Activated naive CD8-positive, alpha-beta T cell treated with anti-CD3 and anti-CD28 coated beads, Interleukin-2, amount 50 U/mL, for 24 hours (primary cell): ENCODE measurements at places on chromosomes 4 and X.
A peak's percentile ranks its signal among the peaks of the same experiment; 100 is the strongest.

GRCh38 chr4:165016971-165017370, 14.8 kb upstream of the TRIM60 start:
- no peak for DNase-seq

GRCh38 chrX:47613082-47613481, 6.6 kb downstream of the SYN1 start:
- DNase-seq, result no peak

GRCh38 chrX:112067601-112068000, 15.0 kb downstream of the TRPC5 start:
- DNase-seq, result no peak

DNA sequence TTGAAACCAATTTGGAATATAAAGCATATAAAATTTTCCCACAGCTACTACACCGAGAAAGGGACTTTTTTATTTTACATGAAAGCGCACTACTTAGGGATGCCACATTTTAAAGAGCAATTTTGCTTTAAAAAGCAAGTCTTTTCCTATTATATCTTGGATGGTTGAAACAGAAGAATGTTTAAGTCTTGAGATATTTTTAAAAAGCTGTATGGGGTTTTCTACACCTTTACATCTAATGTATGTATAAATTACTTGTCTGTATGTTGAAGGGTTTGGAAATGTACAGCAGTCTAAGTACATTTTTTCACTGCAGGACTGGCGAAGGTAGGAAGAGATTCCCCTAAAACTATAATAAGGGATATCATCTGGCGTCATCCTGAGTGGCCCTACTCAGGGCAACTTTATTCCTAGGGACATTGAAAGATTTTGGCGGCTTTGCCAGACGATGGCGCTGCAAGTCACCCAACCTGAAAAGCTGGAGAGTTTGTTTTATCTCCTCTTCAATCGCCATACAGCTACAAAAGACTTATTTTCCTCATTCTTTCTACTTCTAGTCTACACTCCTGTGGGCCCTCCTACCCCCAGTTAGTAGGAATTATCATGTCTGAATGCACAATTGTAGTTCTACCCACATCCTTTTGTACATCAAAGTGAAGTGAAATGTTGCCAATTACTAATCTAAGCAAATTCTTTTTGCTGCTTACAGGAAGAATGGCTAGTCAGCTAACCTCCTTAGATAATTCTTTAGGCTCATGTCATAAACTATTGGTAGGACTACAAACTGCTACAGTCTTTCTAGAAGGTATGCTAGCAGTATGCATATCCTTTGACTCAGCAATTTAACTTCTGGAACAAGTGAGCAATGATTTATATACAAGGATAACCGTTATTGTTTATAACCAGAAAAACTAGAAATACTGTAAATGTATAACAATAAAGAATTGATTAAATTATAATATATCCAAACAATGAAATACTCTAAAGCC, 782 bp upstream of the NEK1 start:
- peak; percentile 73 for DNase-seq

GRCh38 chrX:40471965-40472648, 108.7 kb upstream of the ATP6AP2 start:
- DNase-seq, result peak; percentile 14

DNA sequence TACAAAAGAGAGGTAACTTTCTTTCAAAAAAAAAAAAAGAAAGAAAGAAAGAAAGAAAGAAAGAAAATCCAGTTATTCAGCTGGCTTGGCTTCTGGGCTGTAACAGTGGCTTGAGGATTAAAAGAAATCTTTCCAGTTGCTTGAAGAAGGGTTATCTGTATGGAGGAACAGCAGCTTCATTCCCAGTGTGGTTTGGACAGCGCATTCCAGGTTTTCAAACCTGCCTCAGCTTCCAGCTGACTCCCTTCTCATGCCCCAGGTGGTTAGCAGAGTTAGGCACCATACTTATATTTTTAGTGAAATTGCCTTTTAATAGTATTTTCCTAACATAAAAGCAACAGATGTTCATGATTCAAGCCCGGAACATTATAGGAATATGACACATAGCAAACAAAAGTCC, 48.6 kb downstream of the TMEM164 start:
- DNase-seq, result no peak

DNA sequence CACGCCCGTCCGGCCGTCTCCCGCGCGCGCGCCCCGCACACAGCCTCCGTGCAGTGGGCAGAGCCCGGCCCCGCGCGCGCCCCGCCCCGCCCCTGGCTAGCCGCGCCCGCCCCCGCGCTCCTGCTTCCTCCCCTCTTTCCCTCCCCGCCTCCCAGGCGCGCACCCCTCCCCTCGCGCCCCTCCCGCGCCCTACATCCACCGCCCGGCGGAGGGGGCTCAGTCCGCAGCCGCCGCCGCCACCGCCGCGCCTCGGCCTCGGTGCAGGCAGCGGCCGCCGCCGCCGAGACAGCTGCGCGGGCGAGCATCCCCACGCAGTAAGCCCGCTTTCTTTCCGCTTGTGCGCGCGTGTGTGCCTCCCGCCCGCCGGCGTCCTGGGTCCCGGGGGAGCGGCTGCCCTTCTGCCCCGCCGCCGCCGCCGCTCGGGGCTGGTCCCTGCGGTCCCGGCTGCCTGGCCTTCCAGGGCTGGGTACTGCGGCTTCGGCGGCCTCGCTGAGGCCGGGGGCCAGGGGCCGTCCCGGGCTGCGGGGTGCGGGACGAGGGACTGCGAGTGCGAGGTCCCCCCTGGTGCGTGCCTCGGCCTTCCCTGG, at the start of gene FHL1:
Gene FHL1 (plus strand): TSS at position 219 of the 587 bp plus-strand sequence.
- DNase-seq, result peak; percentile 43

DNA sequence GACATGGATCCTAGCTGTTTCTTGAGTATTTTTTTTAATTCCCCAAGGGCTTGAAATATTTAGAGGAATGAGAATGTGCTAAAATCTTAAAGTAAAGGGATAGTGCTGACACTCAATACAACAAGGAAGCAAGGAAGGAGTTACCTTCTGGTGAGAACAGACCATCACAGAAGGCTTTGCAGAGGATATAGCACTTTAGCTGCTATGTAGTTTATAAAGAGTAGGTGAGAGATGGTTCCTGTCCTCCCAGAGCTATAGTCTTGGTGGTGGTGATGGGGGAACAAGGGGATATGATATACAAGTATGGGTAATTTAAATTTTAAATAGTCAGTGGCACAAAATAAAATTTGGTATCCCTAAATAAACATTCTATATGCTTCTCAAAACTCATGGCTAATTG, 47.6 kb downstream of the MTHFD2L start:
- no peak for DNase-seq

DNA sequence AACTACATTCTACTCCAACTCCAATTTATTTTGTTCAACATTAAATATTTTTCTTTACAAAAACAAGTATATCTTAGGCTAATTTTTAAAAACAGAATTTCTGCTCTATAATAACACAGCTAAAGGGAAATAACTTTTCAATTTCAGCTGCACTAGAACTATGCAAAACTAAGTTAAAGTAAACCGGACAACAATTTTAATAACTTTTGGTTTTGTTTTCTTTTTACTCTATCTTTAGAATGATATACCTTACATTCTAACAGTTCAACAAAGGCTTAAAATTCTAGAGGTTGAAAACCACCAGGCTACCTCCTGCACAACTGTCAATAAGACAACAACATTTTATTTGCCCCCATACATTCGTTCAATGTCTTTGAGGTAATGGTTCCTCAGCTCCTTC, 18.7 kb upstream of the KCNE5 start:
- no peak for DNase-seq

GRCh38 chr4:67371615-67372014, 173.7 kb downstream of the CENPC start:
- no peak for DNase-seq

DNA sequence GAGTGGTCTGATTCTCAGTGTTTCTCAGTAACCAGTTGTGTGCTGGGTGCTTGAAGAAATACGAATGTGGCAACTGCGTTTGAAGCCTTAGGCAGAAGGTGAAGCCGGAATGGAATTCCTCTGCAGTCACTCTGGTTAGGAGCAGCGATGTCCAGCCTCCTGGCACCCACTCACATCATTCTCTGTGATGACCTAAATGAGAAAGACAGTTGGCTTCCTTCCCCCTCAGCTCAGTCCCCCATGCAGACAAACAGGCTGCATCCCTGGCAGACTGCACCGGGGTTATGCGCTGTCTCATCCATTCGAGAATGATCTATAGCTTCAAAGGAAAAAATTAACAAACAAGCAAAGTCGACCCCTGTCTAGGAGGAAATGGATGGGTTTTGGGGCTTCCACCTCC, 170.1 kb upstream of the SCML1 start:
- no peak for DNase-seq

DNA sequence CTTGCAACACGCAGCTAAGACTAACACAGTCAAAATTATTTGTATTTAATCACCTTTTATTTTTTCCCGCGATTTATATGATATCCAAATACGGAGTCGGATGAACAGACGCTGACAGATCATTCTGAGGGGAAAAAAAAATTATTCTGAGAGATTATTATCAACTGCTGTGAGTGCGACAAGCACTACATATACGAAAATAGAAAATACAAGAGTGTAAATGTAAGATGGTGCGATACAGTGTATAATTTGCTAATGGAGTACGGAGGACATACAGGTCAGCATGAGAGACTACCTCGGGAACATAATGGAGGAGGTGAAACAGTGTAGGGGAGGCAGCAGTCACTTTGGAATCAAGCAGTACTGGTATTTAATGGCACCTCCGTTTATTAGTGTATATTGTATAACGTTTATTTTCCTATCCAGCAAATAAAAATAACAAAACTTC, 2.8 kb upstream of the LIN54 start:
- DNase-seq, result no peak

GRCh38 chr4:101201421-101201820, 145.9 kb downstream of the PPP3CA start:
- no peak for DNase-seq

DNA sequence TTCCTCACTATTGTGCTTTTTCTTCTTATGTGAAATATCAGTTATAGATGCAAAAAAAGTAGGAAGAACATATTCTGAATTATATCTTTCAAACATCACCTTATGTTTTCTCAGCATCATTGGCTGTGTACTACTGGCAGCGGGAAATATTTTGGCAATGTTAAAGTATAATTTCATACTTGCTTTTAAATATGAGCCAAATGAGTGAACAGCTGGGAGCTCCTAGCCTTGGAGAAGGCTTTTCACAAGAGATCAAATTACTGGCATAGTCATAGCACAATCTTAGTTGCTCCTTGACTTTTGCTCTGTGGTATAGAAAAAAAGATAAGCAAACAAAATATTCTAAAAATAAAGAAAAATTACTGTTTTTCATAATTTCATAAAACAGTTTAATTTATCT, 1575.8 kb upstream of the PABPC4L start:
- no peak for DNase-seq

DNA sequence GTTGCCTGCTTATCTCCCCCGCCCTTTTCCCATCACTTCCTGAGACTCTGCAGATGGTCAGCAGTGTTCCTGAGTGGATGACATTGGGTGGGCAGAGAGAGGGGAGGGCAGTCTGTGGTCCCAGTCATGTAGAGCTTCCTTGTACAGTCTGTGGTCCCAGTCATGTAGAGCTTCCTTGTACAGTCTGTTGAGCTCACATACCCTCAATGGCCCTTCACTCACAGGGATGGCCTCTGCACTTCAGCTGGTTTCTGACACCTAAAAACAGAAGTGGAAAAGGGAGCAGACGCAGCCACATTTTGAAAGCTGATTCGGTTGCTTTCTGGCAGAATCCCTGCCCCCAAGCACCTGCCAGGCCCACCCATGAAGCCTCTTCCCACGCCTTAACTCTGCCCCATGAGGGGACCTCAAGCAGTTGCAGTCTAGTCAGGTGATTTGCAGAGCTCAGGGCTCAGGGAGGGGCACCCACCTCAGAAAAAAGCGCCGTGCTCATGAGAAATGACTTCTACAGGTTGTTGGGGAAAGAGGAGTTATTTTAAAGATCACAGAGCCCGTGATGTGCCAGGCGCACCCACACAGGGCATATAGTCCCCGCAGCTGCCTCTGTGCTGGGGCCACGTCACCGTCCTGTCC, 3.6 kb upstream of the TMEM271 start:
- no peak for DNase-seq

DNA sequence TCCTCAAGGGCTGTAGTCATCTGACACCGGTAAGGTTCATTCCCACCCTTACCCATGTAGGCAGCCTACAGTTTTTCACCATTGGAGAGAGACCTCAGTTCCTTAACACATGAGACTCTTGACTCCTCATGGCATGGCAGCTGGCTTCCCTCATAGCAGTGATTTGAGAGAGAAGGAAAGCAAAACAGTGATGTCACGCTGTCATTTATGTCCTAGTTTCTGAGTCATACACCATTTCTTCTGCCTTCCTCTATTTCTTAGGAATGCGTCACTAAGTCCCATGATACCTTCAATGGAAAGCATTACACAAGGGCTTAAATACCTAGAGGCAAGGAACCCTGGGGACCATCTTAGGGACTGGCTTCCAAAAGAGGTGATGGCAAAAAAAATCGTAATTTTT, 226.1 kb downstream of the SPCS3 start:
- no peak for DNase-seq

DNA sequence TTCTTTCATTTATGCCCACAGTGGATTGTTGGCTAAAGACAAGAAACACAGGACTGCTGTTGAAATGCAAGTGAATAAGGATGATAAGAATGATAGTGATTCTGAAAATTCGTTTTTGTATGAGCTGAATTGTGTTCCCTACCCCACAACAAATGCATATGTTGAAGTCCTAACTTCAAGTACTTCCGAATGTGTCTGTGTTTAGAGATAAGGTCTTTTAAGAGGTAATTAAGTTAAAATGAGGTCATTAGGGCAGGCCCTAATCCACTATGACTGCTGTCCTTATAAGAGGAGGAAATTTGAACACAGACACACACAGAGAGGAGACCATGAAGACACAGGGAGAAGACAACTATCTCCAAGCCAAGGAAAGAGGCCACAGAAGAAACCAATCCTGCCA, 126.6 kb upstream of the ACSL4 start:
- no peak for DNase-seq

DNA sequence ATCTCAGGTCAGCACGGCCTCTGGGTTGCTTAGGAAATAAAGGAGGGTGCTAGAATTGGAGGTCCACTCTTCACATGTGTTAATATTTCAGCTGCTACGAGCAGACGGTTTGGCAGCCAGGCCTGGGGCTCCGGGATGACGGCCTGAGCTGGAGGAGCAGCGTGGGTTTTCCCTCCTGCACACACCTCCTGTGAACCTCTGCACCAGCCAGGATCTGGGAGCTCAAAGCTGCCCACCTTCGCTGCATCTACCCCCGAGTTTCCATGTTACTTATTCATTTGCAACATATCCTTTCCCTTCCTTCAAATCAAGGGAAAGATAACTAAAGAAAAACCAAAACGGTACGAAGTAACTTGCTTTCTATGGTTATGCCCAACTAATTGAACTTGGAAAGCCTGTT, 13.6 kb downstream of the STOX2 start:
- no peak for DNase-seq

- no peak for DNase-seq
These were observed 2.2 kb upstream of the FBXL5 start for GRCh38 chr4:15657366-15657765.

- DNase-seq, result no peak
These were observed 805.4 kb upstream of the GALNTL6 start for GRCh38 chr4:171007618-171008390.
